ENCODE measurements at places on chromosomes 3 and 15.

- DNase-seq = no peak
These were observed 27.0 kb downstream of the MB21D2 start for GRCh38 chr3:192890347-192891335.

DNA sequence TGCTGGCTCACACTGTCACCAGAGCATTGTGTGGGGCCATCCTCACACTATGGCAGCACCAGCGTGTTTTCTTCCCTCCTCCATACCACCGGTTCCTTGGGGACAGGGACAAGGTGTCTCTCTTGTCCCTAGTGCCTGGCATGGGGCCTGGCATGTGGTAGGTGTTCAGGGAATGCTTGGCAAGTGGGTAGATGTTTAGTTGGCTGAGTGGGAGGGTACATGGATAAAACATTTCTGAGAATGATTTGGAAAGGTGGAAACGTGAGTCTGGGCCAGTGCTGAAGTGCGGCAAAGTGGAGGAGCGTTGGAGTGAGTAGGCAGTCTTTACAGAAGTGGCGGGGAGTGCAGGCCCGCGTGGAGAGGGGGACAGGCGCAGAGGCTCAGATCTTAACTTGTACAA lies 15.0 kb downstream of the SNAPC5 start:
- no peak for DNase-seq

DNA sequence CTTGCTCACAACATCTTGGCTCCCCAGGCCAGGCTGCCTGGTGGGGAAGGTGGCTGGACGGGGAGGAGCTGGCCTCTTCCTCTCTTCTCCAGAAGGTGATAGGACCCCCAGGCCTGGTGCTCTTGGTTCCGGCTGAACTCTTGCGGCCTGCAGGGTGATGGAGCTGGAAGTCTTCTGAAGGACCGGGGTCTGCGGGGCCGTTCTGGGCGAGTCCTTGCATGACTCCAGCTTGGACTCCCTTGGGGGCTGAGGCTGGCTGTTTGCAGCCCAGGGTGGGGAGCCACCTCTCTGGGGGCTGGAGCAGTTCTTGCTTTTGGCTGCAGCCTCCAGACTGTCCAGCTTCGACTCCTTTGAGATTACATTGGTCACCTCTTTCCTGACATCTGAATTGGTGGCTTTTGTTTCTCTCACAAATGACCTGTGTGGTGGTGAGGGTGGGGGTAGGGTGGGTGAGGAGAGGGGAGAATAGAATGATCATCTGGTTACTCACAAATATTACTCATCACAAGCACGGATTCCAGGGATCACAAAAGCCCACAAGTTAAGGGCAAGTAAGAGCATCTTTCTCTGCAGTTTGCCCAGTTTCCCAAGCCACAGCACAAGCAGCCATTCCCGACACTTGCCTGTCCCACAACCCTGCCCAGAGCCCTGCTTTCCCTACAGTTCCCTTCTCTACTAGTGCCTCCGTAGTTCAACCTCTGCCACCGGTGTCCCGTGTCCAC lies 149.1 kb upstream of the HACD2 start:
- no peak for DNase-seq

DNA sequence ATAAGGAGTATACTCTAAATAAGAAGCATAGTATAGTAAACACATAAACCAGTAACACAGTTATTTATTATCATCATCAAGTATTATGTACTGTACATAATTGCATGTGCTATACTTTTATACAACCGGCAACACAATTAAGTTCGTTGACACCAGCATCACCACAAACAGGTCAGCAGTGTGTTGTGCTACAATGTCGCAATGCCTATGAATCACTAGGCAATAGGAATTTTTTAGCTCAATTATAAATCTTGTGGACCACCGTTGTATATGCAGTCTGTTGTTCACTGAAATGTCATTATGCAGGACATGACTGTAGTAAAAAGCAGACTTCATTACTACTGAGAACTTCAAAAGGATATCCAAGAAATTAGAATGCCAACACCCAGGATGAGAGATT lies 177.0 kb downstream of the PDCD6IP start:
- no peak for DNase-seq

DNA sequence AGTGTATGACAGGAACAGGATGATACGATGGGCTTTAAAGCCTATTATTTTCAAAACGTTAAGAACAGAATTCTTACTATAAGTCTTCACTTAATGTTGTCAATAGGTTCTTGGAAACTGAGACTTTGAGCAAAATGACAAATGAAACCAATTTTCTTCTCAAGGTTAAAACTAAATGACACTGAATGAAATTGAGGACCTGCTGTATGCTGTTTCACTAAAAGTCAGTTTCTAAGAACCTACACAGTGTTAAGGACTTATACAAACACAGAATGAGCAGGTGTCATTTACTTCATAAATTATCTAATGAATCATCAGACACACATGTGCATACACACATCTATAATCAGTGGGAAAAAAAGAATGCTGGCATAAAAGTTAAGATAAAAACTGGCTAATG lies 106.9 kb downstream of the RFTN1 start:
- no peak for DNase-seq

DNA sequence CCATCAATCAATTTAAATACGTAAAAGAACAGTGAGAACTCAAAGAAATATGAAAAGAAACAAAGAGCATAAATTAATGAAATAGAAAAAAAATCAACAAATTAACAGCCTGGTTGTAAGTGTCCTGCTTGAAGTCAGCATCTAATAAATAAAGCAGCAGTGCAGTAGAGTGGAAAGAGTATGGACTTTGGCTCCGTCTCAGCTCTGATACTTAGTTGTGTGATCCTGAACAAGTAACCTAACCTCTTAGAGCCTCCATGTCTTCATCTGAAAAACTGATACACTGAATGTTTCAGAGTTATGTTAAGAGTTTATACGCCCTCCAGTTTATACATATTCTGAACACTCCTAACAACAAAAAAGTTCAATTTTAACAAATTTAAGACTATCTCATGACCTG lies 44.6 kb downstream of the TFDP2 start:
- DNase-seq = no peak

- no peak for DNase-seq
These were observed 18.8 kb downstream of the ATG7 start for GRCh38 chr3:11290743-11291680.

DNA sequence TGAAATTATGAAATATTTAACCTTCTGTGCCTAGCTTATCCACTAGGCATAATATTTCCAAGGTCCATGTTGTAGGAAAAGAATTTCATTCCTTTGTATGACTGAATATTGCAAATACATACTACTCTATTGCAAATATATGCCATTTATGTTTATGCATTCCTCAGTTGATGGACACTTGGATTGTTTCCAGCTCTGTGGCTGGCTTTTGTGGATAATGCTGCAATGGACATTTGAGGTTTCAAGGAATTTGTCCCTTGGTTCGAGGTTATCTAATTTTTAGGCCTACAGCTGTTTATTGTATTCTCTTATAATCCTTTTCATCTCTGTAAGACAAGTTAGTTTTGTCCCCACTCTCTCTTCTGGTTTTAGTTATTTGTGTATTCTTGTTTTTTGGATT lies 7.7 kb upstream of the AADACL2 start:
- no peak for DNase-seq

DNA sequence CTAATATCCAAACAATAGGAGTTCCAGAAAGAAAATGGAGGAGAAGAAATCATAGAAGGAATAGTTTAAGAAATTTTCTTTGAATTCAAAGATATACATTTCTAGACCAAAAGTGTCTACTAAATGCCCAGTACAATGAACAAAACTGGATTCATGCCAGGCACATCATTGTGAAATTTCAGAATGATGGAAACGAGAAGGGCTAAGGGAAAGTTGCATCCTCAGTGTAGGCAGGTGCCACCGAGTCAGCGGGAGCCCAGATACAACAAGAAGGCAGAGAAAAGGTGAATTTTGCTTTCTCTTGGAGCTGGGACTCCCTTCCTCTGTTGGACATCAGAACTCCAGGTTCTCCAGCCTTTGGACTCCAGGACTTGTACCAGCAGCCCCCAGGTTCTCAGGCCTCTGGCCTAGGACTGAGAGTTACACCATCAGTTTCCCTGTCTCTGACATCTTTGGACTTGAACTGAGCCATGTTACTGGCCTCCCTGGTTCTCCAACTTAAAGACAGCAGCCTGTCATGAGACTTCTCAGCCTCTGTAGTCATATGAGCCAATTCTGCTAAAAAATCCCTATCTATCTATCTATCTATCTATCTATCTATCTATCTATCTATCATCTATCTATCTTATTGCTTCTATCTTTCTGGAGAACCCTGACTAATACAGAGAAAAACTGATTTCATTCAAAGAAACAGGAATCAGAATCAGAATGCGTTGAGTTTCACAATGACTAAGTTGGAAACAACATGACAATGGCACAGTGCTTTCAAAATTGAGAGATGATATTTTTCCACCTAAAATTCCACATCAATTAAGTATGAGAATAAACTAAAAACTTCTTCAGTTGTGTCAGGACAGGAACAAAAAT lies 207.7 kb downstream of the FAM43A start:
- DNase-seq = no peak

GRCh38 chr15:61075741-61076140 lies 153.4 kb downstream of the RORA start:
- DNase-seq = no peak

- DNase-seq = no peak
These were observed 35.1 kb upstream of the SPTBN5 start for GRCh38 chr15:41928637-41929620.

GRCh38 chr3:125211523-125212090 lies 941 bp downstream of the SLC12A8 start:
- no peak for DNase-seq

DNA sequence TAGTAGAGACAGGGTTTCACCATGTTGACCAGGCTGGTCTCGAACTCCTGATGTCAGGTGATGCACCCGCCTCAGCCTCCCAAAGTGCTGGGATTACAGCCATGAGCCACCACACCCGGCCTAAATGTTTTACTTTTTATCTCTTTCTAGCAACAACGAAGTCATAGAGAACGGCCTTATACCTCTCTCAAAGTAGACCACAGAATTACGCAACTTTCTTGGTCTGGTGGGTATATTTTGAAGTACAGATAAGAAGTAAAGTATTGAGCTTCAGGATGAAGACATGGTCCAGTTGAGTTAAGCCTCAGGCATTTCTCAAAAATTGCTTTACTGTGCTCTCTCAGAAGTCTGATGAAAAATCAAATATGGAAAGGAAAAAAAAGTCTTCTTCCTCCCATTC lies 30.6 kb downstream of the FAM240A start:
- no peak for DNase-seq

DNA sequence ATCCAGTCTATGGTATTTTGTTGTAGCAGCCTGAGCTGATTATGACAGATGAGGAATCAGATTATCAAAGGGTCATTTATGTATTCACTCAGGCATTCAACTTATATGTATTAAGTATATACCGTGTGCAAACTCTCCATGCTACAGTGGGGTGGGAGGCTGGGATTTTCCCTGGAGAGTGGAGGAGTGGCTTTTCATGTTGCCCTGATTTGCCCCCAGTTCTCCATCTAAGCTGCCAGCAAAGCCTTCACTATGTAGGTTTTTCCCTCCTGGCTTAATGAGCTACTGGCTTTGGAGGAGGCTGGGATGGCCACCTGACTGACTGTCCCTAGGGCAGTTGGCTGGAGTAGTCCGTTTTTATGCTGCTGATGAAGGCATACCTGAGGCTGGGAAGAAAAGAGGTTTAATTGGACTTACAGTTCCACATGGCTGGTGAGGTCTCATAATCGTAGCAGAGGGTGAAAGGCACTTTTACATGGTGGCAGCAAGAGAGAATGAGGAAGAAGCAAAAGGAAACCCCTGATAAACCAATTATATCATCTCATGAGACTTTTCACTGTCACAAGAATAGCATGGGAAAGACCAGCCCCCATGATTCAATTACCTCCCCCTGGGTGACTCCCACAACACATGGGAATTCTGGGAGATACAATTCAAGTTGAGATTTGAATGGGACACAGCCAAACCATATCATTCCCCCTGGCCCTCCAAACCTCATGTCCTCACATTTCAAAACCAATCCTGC lies 253.9 kb downstream of the RPLP1 start:
- no peak for DNase-seq

- no peak for DNase-seq
These were observed 12.8 kb downstream of the H1-8 start for GRCh38 chr3:129555616-129556357.

DNA sequence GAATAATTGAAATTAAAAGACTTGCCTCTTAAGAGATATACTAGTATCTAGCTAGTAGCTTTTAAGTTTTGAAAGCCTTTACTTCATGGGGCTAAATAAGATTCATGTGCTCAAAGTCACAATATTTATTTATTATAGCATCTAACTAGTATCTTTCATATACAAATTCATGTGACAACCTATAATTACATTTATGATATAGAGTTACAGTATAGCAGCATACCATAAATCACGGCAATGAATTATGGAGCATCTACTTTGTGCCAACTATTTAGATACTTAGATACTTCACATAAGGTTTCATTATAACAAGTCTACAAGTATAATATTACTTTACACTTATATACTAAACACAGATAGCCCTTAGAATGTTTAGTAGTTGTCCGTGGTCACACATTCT lies 229.4 kb downstream of the TPRG1 start:
- no peak for DNase-seq

DNA sequence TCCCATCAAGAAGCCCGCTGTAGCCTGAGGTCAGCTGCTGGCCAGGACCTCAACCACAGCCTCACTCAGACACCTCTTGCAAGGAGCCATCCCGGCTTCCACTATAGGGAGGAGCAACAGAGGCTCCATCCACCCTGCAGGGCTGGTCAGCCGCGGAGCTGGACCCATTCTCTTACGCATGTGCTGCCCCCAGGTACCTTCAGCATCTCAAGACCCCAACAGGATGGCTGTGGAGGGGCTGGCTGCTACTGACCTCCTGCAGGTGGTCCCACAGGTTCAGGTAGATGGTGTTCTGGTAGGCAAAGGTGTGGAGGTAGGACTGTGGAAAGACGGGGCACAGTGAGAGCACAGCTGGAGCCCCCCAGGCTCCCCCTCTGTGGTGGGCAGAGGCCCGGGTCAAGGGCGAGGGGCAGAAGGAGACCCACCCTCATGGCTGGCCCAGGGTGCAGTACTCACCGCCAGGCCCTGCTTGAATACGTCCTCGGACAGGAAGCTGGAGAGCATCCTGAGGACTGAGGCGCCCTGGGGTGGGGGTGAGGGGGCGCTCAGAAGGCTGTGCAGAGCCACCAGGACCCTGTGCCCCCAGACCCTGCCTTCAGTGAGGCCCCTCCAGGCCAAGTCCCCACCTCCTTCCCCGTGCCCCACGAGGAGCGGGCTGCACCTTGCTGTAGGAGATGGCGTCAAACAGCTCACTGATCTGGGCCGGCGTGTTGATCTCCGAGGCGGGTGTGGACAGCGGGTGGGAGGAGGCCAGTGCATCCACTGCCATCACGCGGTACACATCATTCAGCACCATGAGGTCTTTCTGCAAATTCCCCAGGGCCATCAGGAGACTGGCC lies 11.4 kb downstream of the ANPEP start:
- DNase-seq = no peak

GRCh38 chr3:13210221-13210975 lies 137.2 kb upstream of the IQSEC1 start:
- no peak for DNase-seq

DNA sequence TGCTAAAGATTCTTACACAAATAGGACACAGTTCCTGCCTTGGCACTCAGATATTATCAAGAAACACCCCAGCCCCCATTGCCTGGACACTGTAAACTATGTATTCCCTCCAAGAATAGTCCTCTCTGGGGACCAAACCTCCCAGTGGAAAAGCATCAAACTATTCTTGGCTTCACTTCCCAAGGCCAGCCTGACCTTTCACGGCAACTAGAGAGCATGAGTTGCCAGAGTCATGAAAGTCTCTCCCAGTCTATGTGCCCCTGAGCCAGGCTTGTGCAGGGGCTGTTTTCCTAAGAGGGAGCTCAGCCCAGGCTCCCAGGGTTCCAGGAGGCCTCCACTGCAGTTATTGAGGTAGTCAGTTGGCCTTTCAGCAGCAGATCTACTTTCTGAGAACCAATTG lies 251.9 kb upstream of the TGFBR2 start:
- no peak for DNase-seq
